ENCODE measurements at places on chromosomes 1 and 21.
A peak's percentile ranks its signal among the peaks of the same experiment; 100 is the strongest.

GRCh38 chr1:232561381-232561780 is 68.6 kb downstream of the SIPA1L2 start:
- no peak for DNase-seq

DNA sequence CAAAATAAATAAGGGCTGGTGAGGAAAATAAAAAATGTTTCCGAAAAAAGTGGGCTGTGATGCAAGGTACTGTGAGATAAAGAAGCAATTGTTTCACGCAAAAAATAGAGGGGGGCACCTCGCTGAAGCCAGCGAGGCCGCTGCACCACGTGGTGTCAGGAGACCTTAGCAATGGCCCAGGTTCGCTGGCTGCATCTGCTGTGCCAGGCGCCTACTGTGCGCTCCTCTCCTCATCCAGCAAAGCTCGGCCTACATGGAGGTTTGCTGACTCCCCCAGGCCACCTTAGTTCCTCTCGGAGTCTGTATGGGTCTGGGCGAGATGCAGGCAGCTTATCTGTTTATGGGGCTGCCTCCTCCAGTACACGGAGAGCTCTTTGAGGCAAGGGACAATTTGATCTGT is 119.6 kb downstream of the NR5A2 start:
- no peak for DNase-seq

DNA sequence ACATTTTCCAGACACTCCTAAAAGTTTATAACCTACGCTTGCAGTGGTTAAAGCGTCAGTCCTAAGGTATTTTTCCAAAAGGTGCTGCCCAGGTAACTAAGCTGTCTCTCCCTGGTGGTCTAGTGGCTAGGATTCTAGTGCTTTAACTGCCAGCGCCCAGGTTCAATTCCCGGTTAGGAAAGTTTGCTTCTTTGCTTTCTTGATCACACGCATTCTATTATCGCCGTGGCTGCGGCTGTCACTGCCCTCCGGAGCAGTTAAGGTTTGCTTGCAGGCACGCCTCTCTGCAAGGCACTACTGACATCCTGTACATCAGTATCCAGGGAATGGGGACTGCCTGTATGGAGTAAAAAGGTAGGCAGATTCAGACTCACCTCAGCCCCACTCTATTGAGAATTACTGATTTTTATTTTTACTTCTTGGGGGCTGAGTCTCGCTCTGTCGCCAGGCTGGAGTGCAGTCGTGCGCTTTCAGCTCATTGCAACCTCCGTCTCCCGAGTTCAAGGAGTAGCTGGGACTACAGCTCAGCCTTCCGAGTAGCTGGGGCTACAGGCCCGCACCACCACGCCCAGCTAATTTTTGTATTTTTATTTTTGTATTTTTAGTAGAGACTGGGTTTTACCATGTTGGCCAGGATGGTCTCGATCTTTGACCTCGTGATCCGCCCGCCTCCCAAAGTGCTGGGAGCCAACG is 53.2 kb upstream of the CFAP126 start:
- peak; percentile 3 for DNase-seq

- DNase-seq = peak; percentile 53
These were observed at the start of gene PINK1 for GRCh38 chr1:20633190-20634064. PINK1 (plus strand) TSS chr1:20633458; CDS start chr1:20633549, 91 bp downstream.

GRCh38 chr1:113201560-113201959 is 128.6 kb downstream of the LRIG2 start:
- no peak for DNase-seq

- peak; percentile 95 for DNase-seq
These were observed 66.0 kb upstream of the SLC25A33 start for GRCh38 chr1:9473032-9473807.

- no peak for DNase-seq
These were observed 299.1 kb downstream of the PCP4 start for GRCh38 chr21:40166291-40166843.

DNA sequence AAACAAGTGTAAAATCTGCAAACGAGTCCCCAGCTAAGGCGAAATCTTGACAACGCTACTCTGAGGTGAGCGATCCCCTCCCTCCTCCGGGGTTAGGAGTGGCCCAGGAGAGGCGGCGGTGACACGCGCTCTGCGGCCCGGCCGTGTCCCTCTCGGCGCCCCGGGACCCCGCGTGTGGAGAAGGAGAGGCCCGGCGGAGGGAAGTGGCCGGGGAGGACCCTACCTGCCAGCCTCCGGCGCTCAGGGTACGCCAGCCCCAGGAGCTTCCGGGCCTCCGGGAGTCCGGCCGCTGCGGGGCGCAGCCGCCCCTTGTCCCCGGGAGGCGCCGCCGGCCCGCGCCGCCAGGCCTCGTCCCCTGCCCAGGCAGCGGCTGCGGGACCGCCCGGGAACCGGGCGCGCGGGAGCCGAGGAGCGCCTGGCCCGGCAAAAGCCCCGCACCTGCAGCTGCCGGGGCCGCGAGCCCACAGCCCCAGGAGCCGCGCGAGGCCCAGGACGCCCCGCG is 543 bp downstream of the ABCB10 start:
- no peak for DNase-seq

- DNase-seq = peak; percentile 46
These were observed 761 bp downstream of the TNNT2 start for GRCh38 chr1:201376464-201377374.

All from IMR-90 (cell line).